CD4-positive, alpha-beta T cell (primary cell): ENCODE measurements at places on chromosomes 3 and 15.

DNA sequence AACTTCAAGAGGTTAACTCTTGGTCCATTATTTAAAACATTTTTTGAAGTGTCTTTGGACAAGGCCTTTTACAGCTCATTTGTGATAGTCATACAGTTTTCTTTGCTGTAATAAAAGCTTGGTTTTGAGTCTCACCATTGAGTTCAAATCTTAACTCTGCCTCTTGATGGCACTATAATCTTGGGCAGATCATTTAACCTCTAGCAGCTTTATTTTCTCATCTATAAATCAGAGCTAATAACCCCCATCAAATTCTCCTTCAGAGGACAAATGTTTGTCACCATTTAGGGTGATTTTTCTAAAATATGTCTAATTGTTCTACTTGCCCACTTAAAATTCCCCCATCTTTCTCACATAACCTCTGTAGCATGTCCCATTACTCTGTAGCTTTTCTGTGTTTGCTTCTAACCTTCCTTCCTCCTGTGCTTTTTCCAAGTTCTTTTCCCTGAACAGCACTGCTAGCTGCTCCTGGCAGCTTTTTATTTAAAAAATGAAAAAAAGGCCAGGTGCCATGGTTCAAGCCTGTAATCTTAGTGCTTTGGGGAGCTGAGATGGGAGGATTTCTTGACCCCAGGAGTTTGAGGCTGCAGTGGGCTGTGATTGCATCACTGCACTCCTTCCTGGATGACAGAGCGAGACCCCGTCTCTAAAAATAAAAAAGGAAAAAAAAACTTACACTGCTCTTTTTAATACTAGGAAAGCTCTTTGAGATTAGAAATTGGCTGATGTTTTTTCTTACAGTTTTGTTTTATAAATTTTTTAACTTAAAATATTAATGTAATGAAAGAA lies 28.5 kb downstream of the UBE2E1 start:
- no peak overlapping the region for H3K4me3 ChIP-seq
- no peak overlapping the region for H3K27ac ChIP-seq
- H3K27me3 ChIP-seq = no peaks in the 10 kb centered on the region
- H3K4me1 ChIP-seq = peaks cover 13% of the 10 kb centered on the region
- DNase-seq = no peak

- H3K4me1 ChIP-seq = no peaks in the 10 kb centered on the region
- no peak overlapping the region for H3K27ac ChIP-seq
- H3K27me3 ChIP-seq = no peaks in the 10 kb centered on the region
- no peaks in the 10 kb centered on the region for H3K36me3 ChIP-seq
- H3K4me3 ChIP-seq = no peak overlapping the region
Observed at GRCh38 chr3:193452338-193452737, 73.8 kb upstream of the ATP13A5 start.

GRCh38 chr3:42129014-42129953 lies 38.1 kb downstream of the TRAK1 start:
- H3K27ac ChIP-seq = no peak overlapping the region
- H3K4me3 ChIP-seq = no peak overlapping the region
- H3K4me1 ChIP-seq = no peaks in the 10 kb centered on the region
- H3K36me3 ChIP-seq = peaks cover 9% of the 10 kb centered on the region

DNA sequence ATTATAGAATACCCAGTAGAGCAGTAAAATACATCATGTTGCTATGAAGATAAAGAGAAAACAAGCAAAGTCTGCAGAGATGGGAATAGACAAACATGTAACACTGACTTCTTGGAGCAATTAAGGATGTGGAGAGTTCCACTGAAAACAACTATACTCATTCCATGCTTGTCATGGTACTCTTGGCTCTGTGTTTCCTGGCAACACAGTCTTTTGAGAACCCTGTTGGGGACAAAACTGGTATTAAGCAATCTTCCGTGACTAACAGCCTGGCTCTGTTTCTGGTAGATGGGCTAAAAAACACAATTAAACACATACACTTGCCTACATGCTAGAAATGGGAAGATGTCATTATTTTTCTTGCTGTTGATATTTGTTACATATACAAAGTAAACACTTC lies 1212.3 kb upstream of the GBE1 start:
- DNase-seq = no peak
- no peaks in the 10 kb centered on the region for H3K27me3 ChIP-seq
- H3K36me3 ChIP-seq = no peaks in the 10 kb centered on the region
- H3K27ac ChIP-seq = no peak overlapping the region

- H3K27ac ChIP-seq = no peak overlapping the region
- H3K4me1 ChIP-seq = no peaks in the 10 kb centered on the region
- no peaks in the 10 kb centered on the region for H3K36me3 ChIP-seq
- no peak overlapping the region for H3K4me3 ChIP-seq
Observed at GRCh38 chr3:126848991-126849390, 133.9 kb upstream of the PLXNA1 start.

GRCh38 chr3:31093606-31094005 lies 199.1 kb upstream of the GADL1 start:
- no peak overlapping the region for H3K4me3 ChIP-seq
- no peaks in the 10 kb centered on the region for H3K36me3 ChIP-seq
- no peak overlapping the region for H3K27ac ChIP-seq

GRCh38 chr3:48684480-48685143 lies 1.1 kb downstream of the NCKIPSD start:
- peak overlapping the region; percentile 69 for H3K4me3 ChIP-seq
- H3K27me3 ChIP-seq = no peaks in the 10 kb centered on the region
- no peak overlapping the region for H3K27ac ChIP-seq
- no peak for DNase-seq
- peaks cover 53% of the 10 kb centered on the region for H3K36me3 ChIP-seq

DNA sequence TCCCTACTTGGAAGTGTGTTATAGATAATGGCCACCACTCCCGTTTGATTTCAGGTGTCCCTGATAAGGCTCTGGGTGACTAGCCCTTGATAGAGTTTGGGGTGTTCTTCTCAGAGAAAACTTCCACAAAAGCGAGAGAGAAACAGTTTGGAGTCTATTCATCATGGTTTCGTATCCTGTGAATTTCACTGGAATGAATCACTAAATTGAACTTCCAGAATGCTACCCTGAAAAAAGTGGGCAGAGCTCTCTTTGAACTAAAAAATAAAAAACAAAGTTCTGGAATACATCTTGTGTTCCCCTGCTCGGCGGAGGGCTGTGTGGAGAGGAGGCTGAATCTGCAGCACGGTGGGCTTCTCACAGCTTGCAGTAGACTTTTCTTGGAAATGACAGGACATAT lies 52.8 kb upstream of the FAM98B start:
- peaks cover 11% of the 10 kb centered on the region for H3K27me3 ChIP-seq
- H3K4me3 ChIP-seq = no peak overlapping the region
- H3K4me1 ChIP-seq = no peaks in the 10 kb centered on the region
- no peak overlapping the region for H3K27ac ChIP-seq

- no peak for DNase-seq
- H3K27me3 ChIP-seq = no peaks in the 10 kb centered on the region
- no peak overlapping the region for H3K27ac ChIP-seq
- H3K36me3 ChIP-seq = no peaks in the 10 kb centered on the region
- no peak overlapping the region for H3K4me3 ChIP-seq
Observed at GRCh38 chr3:23182996-23183513, 20.1 kb upstream of the UBE2E2 start.

- peaks cover 6% of the 10 kb centered on the region for H3K27me3 ChIP-seq
- H3K36me3 ChIP-seq = no peaks in the 10 kb centered on the region
- DNase-seq = no peak
- H3K4me1 ChIP-seq = no peaks in the 10 kb centered on the region
- no peak overlapping the region for H3K27ac ChIP-seq
- no peak overlapping the region for H3K4me3 ChIP-seq
Observed at GRCh38 chr3:38590521-38590920, 59.0 kb downstream of the SCN5A start.

DNA sequence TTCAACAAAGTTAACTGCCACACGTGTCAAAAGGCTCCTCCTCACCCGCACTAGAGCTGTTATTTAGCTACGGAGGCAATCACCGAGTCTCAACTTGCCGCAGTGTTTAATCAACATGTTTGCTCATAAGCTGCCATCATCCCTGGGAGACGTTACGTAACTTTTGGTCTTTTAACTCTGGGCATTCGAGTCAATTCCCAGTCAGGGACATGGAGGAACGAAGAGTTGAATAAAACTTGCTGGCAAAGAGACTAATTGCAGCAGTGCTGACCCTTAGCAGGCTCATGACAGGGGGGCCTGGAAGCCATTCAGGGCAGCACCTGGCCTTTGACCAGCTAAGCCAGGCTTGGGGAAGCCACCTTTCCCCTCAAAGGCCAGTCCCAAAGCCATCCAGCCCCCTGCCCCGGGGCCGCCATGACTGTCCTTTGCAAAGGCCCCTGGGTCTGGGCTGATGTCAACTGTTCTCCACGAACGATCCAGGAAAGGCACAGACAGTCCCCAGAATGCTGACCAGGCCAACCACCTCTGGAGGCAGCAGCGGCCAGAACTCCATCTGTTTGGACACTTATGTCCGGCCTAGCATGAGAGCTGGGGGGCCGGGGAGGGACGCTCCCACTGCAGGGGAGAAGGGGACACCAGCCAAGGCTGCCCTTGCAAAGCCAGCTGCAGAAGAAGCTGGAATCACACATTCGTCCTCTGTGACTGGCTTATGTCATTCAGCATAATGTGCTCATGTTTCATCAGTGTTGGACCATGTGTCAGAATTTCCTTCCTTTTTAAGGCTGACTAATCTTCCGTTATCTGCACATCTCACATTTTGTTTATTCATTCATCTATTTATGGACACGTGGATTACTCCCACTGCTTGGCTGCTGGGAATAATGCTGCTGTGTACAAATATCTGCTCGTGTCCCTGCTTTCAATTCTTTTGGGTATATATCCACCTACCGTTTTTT lies 43.7 kb downstream of the PCSK6 start:
- no peaks in the 10 kb centered on the region for H3K27me3 ChIP-seq
- no peak overlapping the region for H3K27ac ChIP-seq
- no peak overlapping the region for H3K4me3 ChIP-seq
- H3K36me3 ChIP-seq = no peaks in the 10 kb centered on the region
- H3K4me1 ChIP-seq = peaks cover 3% of the 10 kb centered on the region

GRCh38 chr3:35187908-35188307 lies 451.4 kb upstream of the ARPP21 start:
- H3K4me3 ChIP-seq = no peak overlapping the region
- H3K27me3 ChIP-seq = no peaks in the 10 kb centered on the region
- H3K27ac ChIP-seq = no peak overlapping the region
- DNase-seq = no peak
- H3K4me1 ChIP-seq = no peaks in the 10 kb centered on the region

DNA sequence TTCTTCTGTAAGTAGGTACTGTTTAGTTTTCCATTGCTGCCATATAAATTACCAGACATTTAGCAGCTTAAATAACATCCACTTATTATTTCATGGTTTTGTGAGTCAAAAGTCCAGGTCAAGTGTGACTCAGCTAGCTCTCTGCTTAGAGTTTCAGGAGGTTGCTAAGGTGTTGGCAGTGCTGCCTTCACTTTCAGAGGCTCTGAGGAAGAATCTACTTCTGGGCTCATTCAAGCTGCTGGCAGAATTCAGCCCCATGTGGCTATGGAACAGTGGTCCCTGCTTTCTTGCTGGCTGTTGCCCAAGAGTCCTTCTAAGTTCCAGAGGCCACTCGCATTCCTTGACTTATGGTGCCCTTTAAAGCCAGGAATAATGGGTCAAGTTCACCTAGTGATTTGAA lies 4.5 kb downstream of the CFAP44 start:
- H3K27me3 ChIP-seq = no peaks in the 10 kb centered on the region
- no peaks in the 10 kb centered on the region for H3K4me1 ChIP-seq
- no peak overlapping the region for H3K4me3 ChIP-seq
- no peak overlapping the region for H3K27ac ChIP-seq

DNA sequence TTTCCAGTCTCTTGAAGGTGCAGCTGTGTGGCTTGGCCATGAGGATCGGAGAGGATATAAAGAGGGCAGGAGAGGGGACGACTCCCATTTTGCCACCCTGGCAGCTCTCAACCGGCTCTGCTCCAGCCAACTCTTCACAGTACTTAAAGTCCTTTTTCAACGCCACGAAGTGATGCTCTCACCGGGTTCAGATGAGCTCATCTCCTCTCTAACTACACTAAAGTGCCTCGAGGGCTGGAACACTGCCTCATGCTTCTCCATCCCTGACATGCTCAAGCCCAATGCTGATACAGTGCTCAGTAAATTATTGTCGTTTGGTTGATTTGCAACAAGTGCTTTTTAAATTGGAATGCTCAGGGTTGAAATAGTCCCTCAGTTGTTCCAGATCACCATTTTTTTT lies 97.8 kb downstream of the GTPBP8 start:
- no peak overlapping the region for H3K27ac ChIP-seq
- H3K4me3 ChIP-seq = no peak overlapping the region
- H3K36me3 ChIP-seq = no peaks in the 10 kb centered on the region
- DNase-seq = no peak
- H3K4me1 ChIP-seq = no peaks in the 10 kb centered on the region

DNA sequence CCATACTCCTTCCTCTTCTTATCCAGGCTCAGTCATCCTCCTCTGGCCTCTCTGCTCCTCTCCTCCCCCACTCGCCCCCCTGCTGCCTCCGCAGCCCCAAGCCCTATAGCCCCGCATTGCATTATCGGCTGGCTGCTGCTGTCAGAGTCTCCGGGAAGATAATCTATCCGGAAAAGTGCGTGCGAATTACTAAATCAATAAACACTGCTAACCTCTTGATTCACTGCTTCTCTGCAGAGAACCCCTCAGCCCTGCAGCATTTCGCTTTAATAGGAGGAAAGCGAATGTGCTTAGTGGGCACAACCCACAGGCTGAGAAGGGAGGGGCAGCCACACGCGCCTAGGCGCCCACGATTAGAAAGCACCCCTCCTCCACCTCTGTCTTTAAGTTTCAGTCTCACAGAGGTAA lies 167.6 kb downstream of the ABHD5 start:
- H3K27ac ChIP-seq = no peak overlapping the region
- no peak overlapping the region for H3K4me3 ChIP-seq
- DNase-seq = no peak
- peaks cover 34% of the 10 kb centered on the region for H3K27me3 ChIP-seq

- no peak overlapping the region for H3K4me3 ChIP-seq
- no peaks in the 10 kb centered on the region for H3K36me3 ChIP-seq
- no peak for DNase-seq
- H3K27ac ChIP-seq = no peak overlapping the region
- peaks cover 5% of the 10 kb centered on the region for H3K27me3 ChIP-seq
Observed at GRCh38 chr3:64058566-64058965, 35.3 kb upstream of the PSMD6 start.

- H3K4me1 ChIP-seq = no peaks in the 10 kb centered on the region
- no peak for DNase-seq
- no peaks in the 10 kb centered on the region for H3K27me3 ChIP-seq
- H3K27ac ChIP-seq = no peak overlapping the region
- no peaks in the 10 kb centered on the region for H3K36me3 ChIP-seq
Observed at GRCh38 chr3:166425900-166426611, 588.8 kb upstream of the BCHE start.

GRCh38 chr3:43036621-43037423 lies 57.7 kb downstream of the GASK1A start:
- no peaks in the 10 kb centered on the region for H3K27me3 ChIP-seq
- no peak overlapping the region for H3K27ac ChIP-seq
- H3K4me3 ChIP-seq = no peak overlapping the region
- H3K4me1 ChIP-seq = no peaks in the 10 kb centered on the region
- DNase-seq = no peak
